ENCODE measurements at places on chromosomes 7 and 10.

DNA sequence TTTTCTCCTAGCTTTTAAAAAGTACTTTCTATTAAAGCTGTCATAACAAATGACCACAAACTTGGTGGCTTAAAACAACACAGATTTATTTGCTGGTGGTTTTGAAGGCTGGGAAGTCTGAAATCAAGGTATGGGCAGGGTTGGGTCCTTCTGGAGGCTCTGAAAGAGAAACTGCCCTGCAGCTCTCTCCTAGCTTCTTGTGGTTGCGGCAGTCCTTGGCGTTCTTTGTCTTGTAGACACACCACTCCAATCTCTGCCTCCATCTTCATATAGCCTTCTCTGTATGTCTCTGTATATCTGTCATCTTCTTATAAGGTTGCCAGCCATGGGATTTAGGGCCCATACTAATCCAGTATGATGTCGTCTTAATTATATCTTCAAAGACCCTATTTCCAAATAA is 79.4 kb upstream of the PRR15 start:
- no peak for DNase-seq

DNA sequence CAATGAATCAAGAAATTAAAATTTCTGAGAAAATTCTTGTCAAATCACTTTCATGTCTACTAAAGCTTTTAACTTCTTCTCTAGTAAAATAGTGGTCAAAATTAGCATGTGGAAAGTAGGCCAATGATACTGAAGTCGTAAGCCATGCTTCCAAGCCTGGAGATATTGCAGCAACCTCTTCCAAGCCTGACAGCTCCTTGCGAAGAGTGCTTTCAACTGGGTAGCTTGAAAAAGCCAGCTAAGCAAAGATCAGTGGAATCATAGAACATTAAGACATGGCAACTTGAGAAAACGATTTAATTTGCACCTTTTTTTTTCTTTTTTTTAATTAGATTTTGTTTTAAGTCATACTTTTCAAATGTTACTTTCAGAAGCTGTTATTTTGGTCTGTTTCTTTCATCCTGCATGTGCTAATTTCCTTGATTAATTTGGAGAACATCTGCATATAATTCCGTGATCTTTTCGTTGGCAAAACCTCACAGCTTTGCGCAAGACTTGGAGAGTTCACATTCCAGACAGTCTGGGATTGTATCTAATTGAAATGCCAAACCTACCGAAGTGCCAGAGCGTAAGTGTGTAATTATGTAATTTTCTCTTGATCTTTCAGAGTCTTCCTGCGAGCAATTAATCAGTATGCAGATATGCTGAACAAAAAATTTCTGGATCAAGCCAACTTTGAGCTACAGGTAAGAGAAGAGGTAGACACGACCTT is 142.2 kb upstream of the INSYN2A start:
- DNase-seq = no peak

- DNase-seq = no peak
Measured at GRCh38 chr7:117048882-117049281, 95.6 kb downstream of the ST7 start.

- no peak for DNase-seq
Measured at GRCh38 chr7:134419875-134420274, 39.0 kb downstream of the AKR1B1 start.

- no peak for DNase-seq
Measured at GRCh38 chr7:46244757-46245156, 323.7 kb upstream of the IGFBP3 start.

- DNase-seq = no peak
Measured at GRCh38 chr10:74662635-74663034, 163.8 kb upstream of the KAT6B start.

GRCh38 chr10:102835007-102835482 is 2.2 kb downstream of the CYP17A1 start:
- DNase-seq = peak; percentile 91

- DNase-seq = no peak
Measured at GRCh38 chr7:129690701-129691100, 79.2 kb downstream of the NRF1 start.

- no peak for DNase-seq
Measured at GRCh38 chr7:12735923-12736322, 48.5 kb downstream of the ARL4A start.

- no peak for DNase-seq
Measured at GRCh38 chr10:100826031-100826651, 80.8 kb downstream of the PAX2 start.

DNA sequence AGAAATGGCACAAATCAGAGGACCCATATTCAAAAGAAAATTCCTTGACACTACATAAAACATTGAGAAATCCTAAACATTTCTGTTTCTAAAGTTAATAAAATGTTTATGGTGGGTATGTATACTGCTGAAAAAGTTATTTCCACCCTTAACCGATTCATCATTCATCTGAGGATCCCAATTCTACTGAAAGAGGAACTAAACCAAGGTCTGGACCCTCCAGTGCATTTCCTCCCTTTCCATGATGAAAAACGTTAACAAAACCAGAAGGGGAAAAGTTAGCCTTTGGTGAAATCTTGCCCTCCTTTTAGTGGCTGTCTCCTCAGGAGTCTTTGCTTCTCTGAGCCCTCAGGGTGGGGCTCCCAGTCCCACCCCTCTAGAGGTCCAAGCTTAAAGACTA is 144.5 kb upstream of the ASAH2 start:
- no peak for DNase-seq

GRCh38 chr10:4046712-4047354 is 261.8 kb upstream of the KLF6 start:
- no peak for DNase-seq

DNA sequence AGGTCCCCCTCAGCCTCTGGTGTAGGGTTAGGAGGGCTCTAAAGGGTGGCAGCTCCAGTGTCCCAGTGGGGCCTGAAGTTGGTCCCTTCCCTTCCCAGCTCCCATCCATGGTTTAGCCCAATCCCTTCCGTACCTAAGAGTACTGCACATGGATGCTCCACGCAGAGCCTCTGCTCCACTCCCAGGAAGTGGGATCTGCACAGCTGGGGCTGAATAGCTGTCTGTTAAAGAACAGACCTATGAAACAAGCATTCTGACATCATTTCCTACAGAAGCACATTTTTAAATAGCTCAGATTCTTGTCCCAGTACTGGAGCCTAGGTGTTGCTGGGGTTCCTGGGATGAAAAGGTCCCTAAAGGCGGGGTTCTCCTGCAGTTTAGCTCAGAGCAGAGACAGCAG is 135.9 kb downstream of the ZMYND11 start:
- DNase-seq = no peak

- no peak for DNase-seq
Measured at GRCh38 chr10:48210391-48210790, 64.1 kb downstream of the FRMPD2 start.

GRCh38 chr10:4281190-4281825 is 496.3 kb upstream of the KLF6 start:
- DNase-seq = no peak

GRCh38 chr10:112832361-112832878 is 117.6 kb upstream of the TCF7L2 start:
- peak; percentile 85 for DNase-seq

DNA sequence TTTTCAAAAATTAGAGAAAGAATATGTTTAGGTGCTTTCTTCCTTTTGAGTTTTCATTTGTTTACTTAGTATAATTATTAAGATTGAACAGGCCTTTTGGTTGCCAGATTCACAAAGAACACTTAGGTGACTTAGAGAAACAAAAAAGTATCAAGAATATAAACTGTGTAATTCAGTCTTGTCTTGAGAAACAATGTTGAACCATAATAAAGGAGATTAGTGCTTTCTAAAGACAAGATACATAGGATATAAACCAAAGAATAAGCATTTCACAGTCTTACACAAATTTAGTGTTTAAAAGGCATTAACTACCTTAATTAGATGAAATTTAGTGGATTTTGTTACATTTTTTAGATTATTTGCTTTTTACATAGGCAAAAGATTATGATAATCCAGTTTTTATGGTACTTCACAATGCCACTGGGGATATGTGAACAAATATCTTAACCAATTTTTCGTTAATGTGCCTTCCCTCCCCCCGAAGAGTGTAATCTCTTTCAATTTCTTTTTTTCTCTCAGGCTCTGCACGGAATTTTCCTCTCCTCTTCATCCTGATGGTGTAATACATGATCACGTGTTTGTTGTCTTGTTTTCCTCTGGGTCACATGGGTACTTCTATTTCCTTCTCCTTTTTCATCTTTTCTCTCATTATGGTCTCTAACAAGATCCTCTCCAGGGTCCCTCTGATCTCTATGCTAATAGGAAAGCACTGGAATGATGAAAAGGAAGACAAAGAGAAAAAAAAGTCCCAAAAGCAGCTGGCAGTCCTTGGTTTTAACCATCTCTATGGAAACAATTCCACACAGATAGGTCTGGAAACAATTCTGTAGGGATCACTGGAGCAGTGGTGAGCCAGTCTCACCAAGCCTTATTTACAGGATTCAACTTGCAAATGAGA is 3.7 kb upstream of the HNRNPH3 start:
- DNase-seq = peak; percentile 45

DNA sequence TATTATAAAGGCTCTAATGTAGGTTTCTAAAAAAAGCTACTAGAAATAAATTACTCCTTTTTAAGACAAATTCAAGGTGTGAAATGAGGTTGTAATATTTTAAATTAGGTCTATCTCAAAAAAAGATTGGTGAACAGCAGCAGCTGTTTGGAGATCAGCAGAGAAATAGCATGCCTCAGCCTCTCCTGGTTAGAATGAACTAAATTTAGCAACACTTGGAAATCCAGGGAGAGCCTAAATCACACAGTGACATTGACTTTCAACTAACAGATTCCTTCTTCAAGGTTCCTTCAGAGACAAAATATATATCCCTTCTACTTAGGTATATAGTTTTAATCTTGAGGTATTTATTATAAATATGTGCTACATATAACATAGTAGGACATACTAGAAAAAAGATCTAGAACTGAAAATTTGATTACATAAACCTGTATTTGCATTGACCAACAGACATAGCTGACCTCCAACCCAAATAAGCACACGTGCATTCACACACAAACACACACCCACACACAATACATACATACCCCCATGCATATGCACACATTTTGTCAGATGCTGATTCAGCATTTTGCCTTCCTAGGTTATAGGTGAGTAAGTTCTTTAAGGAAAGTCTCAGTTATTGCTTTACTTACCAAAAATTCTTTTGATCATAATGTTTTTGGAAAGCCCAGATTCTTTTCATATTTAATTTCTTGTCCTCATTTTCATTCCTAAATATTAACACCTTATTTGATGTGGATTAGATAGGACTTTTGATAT is 47.3 kb downstream of the DGKB start:
- no peak for DNase-seq

- no peak for DNase-seq
Measured at GRCh38 chr7:132400561-132401142, 175.6 kb downstream of the PLXNA4 start.

- DNase-seq = no peak
Measured at GRCh38 chr10:58104351-58104751, 163.3 kb downstream of the IPMK start.

DNA sequence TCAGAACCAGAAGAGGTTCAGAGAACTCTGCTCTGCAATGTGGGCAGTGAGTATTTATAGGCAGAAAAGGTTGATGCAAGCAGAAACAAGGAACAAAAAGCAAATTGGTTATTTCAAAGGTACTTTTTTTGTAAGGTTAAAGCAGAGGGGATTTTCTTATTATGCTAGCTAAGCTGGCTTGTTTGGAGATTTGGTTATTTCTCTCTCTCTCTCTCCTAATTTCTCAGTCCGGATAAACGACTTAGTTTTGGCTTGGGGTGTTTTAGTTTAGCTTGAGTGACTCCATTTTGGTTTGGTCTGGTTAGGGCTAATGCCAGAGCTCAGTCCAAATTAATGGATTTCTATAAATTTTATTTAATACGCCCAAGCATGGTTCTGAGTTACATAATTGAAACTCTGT is 566.8 kb downstream of the SH2D4B start:
- DNase-seq = no peak

- no peak for DNase-seq
Measured at GRCh38 chr7:145698526-145699262, 417.9 kb upstream of the CNTNAP2 start.

DNA sequence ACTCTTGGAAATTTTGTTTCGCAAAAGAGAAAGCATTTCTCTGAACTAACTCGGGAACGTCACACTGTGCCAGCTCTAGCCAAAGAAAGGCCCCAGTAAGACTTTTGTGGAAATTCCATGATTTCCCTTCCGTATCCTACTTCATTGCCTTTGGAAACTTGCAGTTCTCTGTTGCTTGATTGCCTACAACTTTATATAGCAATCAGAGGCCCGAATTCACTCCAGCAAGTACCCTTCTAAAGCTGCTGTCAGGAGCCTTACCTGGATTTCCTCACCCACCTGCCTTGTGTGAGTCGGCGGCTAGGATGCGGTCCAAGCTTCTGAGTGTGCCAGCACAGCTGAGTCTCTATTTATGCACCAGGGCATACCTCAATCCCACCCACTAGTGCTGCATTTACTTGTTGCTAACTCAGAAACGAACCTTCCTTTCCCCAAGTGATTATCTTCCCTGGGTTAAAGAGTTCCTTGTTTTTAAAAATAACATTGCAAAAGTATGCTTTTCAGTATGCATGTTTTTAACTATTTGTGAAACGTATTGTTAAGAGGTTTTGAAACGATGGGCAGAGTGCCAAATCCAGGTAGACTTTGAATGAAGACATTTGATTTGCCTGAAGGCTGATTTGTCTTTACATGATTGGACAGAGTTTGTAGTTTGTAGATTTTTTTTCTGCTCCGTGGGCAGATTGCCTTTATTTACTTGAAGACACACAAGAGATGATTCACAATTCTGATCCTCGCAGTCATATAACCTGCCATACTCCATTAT is at the start of gene AGR2:
Gene AGR2, minus strand, starts transcription at position 326 of the 766 bp plus-strand sequence. CDS start 3,203 bp downstream, outside the sequence.
- peak; percentile 31 for DNase-seq

GRCh38 chr7:91408388-91409154 is 144.3 kb downstream of the FZD1 start:
- DNase-seq = no peak

GRCh38 chr7:102849538-102849937 is 63.3 kb upstream of the LRRC17 start:
- no peak for DNase-seq

- no peak for DNase-seq
Measured at GRCh38 chr7:143238289-143238980, 16.6 kb downstream of the TAS2R40 start.

GRCh38 chr7:7707806-7708205 is 10.6 kb downstream of the RPA3 start:
- peak; percentile 13 for DNase-seq

DNA sequence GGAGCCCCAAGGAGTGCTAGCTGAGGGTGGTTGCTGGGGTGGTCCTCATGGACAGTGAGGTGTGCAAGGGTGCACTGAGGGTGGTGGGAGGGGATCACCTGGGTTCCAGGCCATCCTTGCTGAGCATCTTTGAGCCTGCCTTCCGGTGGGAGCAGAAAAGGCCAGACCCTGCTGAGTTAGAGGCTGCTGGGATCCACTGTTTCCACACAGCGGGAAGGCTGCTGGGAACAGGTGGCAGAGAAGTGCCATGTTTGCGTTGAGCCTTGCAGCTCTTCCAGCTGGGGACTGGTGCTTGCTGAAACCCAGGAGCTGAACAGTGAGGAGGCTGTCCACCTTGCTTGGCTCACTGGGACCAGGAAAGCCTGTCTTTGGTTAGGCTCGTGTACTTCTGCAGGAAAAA is 34.9 kb downstream of the PRF1 start:
- DNase-seq = no peak

DNA sequence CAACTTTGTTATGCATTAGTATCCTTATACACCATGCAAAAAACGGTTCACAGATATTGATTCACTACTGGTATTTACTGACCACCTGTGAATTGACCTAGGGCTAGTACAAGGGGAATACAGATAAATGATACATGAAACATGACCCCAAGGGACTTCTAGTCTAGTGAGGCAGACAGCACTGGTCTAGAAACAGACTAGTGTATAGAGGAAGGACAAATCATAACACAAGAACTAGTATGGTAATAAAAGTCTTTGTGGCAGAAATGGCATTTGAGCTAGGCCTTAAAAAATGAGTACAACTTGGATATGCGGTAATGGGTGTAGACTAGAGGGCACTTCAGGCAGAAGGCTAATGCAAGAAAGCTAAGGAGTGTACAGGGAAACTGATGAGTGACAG is 86.6 kb downstream of the SLC25A13 start:
- DNase-seq = no peak

Measured in iPS-NIHi11 (cell line).